NAMALWA (cell line): ENCODE measurements at places on chromosomes 13 and 19.

- no peak for DNase-seq
Observed at GRCh38 chr13:51212758-51213157, 9.4 kb upstream of the FAM124A start.

DNA sequence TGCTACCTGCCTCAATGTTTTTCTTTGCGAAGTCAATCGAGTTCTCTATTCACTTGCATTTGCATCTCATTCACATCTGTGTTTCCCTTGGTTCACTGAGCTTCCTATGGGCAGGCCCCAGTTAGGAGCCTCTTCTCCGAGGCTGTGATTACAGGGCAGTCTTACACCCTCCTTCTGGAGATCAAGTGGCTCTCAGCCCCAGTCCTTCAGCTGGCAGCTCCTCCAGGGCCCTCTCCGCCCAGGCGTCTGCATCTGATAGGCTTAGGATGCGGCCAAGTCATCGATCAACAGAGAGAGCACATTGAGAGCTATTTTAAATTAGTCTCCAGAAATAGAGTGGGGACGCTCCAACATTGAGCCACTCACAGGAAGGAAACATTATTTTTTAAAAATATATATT, 44.2 kb downstream of the MBNL2 start:
- no peak for DNase-seq

GRCh38 chr13:100987948-100988347, 313.4 kb upstream of the TMTC4 start:
- no peak for DNase-seq

DNA sequence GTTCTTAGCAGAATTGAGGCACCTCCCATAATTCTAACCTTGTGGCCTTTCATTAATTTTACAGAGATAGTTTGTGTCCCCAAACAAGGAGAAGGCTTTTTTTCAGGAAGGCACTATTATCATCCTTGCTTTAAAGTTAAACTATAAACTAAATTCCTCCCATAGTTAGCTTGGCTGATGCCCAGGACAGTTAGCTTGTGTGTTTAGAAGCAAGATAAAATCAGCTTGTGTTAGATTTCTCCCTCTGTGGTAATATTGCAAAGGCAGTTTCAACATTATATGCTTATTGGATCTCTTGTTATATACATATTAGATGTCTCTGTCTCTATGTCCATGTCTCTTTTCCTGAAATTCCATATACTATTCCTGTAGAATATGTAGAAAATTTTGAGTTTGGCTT, 342.7 kb downstream of the TBC1D4 start:
- no peak for DNase-seq

DNA sequence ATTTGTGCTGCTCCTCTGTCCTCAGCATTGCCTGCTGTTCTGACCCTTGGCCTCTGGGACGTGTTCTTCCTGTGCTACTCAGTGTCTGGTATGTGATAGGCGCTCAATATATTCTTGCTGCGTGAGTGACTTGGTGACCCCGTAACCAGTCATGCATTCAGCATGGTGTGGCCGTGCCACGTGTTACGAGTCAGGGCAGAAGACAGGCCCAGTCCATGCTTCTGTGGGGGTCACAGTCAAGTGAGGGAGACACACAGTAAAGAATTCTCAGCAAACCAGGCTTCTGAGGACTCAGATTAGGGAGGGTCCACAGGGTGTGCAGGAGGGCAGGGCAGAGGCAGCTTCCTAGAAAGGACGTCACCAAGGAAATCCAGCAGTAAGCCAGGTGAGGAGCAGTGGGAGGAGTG, 7.9 kb downstream of the PPP1R37 start:
- DNase-seq = no peak

DNA sequence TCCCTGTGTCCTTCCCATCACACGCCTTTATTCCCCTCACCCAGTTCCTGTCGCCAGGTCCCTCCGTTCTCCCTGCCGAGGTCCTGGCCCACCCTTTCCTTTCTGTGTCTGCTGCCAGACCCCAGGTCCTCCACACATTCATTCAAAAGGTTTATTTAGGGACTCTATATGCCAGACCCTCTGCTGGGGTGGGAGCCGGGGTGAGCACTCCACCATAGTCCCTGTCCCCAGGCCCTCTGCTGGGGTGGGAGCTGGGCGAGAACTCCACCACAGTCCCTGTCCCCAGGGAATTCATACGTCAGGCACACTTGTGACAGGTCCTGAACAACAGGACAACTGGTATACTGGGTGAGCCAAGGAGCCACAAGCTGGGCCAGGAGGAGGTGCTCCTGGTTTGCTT, 34.4 kb upstream of the TUBGCP3 start:
- no peak for DNase-seq

- no peak for DNase-seq
Observed at GRCh38 chr19:31501427-31502195, 152.4 kb upstream of the TSHZ3 start.

- DNase-seq = no peak
Observed at GRCh38 chr19:32658075-32658474, 16.9 kb downstream of the ANKRD27 start.

DNA sequence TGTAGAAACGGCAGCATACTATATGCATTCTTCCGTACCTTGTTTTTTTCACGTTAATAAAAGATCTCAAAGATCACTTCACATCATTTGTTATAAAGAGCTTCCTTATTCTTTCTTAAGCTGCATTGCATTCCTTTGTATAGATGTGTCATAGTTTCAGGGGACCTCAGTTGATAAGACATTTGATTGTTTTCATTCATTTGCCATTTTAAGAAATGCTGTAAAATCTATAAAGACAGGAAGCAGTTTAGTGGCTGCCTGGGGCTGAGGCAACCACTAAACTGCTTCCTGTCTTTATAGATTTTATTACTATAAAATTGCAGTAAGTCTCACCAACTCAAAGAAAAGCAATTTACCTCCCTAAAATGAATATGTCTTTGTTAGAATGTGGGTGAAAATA, 59.4 kb downstream of the ZDHHC20 start:
- no peak for DNase-seq

GRCh38 chr13:111179908-111180760, 65.0 kb downstream of the ARHGEF7 start:
- DNase-seq = peak; percentile 32

GRCh38 chr13:50685491-50685890, 158.0 kb downstream of the DLEU7 start:
- peak; percentile 9 for DNase-seq

DNA sequence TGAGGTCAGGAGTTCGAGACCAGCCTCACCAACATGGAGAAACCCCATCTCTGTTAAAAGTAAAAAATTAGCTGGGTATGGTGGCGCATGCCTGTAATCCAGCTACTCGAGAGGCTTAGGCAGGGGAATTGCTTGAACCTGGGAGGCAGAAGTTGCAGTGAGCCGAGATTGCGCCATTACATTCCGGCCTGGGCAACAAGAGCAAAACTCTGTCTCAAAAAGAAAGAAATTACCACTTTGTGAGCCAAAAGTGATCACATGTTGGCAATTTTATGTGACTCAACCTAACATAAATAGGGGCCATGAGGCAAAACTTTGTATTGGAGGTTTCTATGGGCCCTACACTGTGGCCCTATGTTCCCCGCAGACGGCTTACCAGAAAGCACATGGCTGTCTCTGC, 72.2 kb downstream of the MAP4K1 start:
- DNase-seq = no peak

GRCh38 chr13:111317042-111317550, 3.3 kb upstream of the TEX29 start:
- no peak for DNase-seq

DNA sequence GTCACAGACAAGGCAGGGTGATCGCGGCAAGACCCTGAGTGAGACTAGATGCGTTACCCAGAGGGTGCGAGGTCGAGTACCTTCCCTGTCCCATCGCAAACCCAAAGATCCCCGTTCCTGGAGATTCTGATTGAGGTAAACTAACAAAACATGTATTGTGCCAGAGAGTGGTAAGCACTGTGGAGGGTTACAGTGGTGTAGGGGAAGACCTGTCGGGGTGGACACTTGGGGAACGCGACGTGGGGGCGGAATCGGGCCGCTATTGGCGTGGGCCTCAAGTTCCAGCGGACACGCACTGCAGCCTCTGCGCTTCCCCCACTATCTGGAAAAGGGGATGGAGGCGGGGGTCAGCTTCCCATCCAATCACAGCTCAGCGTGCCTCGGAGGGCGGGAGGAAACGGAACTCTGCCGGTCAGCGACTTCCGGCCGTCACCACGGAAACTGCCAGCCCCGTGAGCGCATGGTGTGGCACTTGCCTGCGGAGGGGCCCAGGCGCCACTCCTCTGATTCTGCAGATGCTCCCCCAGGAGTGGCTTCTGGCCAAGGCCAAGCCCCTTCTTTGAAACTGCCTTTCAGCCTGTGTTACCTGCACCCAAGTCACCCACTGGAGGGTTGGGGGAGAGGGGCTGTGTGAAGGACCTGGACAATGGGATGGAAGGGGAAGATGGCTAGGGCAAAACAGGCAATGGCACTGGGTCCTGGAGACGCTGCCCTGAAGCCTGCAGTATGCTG, 1.0 kb upstream of the UBE2M start:
- peak; percentile 91 for DNase-seq

DNA sequence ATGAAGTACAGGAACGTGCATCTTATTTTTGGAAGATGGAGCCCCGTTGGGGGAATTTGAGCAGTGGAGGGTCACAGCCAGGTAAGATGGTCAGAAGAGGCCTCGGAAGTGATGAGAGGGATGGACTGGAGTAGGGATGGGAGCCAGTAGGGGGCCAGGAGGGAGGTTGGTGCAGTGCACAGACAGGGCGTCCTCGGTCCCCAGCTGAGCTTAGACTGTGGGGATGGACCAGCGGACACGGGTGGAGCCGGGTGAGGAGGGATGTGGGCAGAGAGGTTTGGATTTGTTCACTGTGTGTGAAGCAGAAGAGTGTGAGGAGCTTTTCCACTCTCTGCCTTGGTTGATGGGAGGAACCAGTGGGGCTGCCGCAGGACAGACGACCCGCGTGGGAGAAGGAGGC, 10.6 kb downstream of the RPS9 start:
- DNase-seq = no peak

GRCh38 chr13:52665325-52665724, 12.7 kb downstream of the SUGT1 start:
- DNase-seq = peak; percentile 51

- DNase-seq = peak; percentile 82
Observed at GRCh38 chr19:10566658-10567410, 1.0 kb upstream of the KRI1 start.

GRCh38 chr19:33689138-33689746, 67.5 kb downstream of the CHST8 start:
- DNase-seq = no peak

GRCh38 chr13:110308656-110309359, 1.7 kb downstream of the COL4A2 start:
- DNase-seq = no peak

- no peak for DNase-seq
Observed at GRCh38 chr19:29113838-29114237, 99.1 kb downstream of the UQCRFS1 start.

- DNase-seq = no peak
Observed at GRCh38 chr19:46979126-46980105, 40.2 kb upstream of the NPAS1 start.

DNA sequence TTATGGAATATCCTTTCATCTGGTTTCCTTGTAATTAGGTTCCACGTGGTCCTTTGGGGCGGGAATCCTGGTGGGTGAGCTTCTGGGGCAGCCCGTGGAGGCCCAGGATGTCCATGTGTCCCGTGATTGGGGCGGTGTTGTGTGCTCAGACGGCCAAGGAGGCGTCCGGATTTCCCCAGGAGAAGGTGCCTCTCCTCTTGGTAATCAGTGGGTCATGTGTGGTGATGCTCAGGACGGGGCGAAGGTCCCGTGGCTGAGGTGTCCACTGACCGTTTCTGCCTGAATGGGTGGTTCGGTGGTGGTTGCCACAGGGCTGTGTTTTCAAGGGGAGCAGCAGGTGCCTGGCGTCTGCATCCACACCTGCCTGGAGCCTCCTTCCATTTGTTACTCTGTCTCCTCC, 52.2 kb upstream of the F7 start:
- DNase-seq = no peak

GRCh38 chr19:44112802-44113137, 429 bp upstream of the ZNF225 start:
- DNase-seq = no peak

DNA sequence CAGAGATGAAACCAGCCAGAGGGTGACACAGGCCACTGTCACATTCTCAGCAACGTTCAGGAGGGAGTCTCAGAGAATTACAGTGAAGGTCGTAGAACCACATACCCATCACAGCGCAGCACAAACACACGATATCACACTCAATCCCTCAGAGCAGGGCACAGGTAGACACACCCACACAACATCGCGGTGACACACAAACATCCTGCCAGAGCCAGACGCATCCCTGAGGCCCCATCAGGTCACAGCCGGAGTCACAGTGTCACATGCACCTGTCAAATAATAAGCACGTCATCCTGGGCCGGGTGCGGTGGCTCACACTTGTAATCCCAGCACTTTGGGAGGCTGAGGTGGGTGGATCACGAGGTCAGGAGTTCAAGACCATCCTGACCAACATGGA, 17.5 kb downstream of the ELAVL3 start:
- no peak for DNase-seq

- peak; percentile 78 for DNase-seq
Observed at GRCh38 chr13:50991579-50992521, 82.3 kb downstream of the RNASEH2B start.

DNA sequence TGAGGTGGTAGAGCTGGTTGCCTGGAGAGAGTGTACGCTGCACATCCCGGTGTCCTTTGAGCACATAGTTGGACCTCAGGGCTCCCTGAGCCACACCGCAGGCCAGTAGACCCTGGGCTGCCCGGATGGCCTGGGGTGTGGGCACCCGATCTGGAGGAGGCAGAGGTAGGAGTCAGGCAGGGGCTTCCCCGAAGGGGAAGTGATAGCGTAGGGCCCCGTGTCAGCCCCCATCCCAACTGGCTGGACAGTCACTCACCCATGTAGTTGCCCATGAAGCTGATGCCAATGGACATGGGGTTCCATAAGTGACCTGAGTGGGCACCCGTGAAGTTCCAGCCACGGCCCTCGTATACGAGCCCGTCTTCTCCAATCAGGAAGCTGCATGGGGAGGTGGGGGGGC, 3.6 kb downstream of the PGLYRP1 start:
- no peak for DNase-seq

- peak; percentile 59 for DNase-seq
Observed at GRCh38 chr19:7004313-7004931, 16.8 kb downstream of the MBD3L2B start.

- DNase-seq = no peak
Observed at GRCh38 chr13:33208290-33209220, 77.0 kb downstream of the STARD13 start.
